ENCODE measurements at places on chromosomes 11 and 22. TPM values are rescaled to one million over a fixed set of nuclear protein-coding genes. Genes with fewer than 3 reads are reported as not detected.

The TPBGL gene
- total RNA-seq = 0.33 TPM

The KIRREL3 gene
- total RNA-seq = 2.2 TPM

The KDM4D gene
- 1.8 TPM for total RNA-seq

The SSTR3 gene
- not detected for total RNA-seq

The RHOD gene
- total RNA-seq = 94.6 TPM

The TSSK2 gene
- not detected for total RNA-seq
